ENCODE measurements at places on chromosomes 13 and 19.

GRCh38 chr19:14325863-14326262 lies 55.4 kb upstream of the ADGRE5 start:
- DNase-seq, result no peak

DNA sequence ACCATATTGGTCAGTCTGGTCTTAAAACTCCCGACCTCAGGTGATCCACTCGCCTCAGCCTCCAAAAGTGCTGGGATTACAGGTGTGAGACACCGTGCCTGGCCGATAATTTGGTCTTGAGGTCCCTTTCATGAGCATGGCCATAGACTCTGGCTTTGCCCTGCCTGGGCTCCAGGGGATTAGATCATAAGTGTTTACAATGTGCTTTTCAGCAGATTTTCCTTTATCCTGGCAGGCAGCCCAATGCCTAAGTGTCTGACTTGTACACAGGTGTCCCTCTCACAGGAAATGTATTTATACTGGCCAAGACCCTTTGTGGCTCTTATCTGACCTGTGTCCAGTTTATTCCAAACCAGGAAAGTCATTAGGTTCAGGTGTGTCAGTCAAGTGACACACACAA lies 15.9 kb downstream of the BCAM start:
- DNase-seq, result no peak

DNA sequence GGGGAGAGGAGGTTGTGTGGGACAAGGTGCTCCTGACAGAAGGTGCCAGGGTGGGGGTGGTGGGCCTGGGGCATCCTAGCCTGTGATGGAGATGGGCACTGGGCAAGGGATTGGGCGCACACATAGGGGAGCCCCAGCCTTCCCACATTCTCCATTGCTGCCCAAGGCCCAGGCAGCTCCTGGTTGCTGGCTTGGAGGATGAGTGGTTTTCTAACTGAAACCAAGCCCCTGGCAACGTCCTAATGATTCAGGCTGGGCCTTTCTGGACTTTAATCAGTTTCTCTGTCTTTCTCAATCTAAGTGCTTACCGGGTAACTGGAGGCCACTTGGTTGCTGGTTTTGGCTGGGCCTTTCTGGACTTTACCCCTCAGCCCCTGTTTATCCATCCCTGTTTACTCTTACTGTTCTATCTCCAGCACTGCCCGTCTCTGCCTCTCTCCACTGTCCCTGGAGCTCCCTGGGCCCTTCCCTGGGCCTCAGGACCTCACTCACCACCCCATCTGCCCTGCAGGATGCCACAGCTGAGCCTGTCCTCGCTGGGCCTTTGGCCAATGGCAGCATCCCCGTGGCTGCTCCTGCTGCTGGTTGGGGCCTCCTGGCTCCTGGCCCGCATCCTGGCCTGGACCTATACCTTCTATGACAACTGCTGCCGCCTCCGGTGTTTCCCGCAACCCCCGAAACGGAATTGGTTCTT lies 354 bp downstream of the CYP4F3 start:
- peak; percentile 21 for DNase-seq

- DNase-seq, result no peak
Measured at GRCh38 chr13:74131227-74131626, 3.0 kb downstream of the KLF12 start.

GRCh38 chr13:100212904-100213553 lies 124.1 kb downstream of the PCCA start:
- no peak for DNase-seq

DNA sequence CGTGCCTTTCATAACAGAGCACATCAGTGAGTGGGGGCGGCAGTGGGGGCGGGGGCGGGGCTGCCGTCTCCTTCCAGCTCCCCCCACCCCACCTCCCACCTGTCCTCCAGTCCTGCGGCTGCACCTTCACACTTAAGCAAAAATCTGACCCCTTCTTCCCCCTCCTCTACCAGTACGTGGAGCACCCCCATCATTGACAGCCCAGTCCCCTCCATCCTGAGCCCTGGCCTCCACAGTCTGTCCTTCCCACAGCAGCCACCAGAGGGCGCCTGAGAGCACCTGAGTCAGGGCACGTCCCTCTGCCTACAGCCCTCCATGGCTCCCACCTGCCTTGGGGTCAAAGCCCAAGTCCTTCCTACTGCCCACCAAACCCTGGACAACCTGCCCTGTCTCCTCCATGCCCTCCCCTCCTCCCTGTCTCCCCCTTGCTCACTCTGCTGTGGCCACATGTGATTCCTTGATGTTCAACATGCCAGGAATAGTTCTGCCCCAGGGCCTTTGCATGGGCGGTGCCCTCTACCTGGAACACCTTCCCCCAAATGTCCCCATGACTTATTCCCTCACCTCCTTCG lies 4.0 kb downstream of the EBI3 start:
- peak; percentile 4 for DNase-seq

DNA sequence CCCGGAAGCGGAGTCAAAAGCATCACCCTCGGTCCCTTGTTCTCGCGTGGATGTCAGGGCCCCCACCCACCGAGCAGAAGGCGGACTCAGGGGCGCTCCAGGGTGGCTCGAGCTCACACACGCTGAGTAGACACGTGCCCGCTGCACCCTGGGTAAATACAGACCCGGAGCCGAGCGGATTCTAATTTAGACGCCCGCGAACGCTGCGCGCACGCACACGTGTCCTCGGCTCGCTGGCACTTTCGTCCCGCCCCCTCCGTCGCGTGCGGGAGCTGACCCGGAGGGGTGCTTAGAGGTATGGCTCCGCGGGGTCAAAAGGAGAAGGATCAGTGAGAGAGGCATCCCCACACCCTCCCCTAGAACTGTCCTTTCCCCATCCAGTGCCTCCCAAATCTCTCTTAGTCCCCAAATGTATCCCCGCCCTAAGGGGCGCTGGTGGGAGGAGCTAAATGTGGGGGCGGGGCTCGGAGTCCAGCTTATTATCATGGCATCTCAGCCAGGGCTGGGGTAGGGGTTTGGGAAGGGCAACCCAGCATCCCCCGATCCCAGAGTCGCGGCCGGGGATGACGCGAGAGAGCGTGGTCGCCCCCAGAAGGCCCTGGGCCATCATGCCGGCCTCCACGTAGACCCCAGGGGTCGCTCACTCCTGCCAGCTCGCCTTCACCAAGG lies 451 bp upstream of the ICAM5 start:
- peak; percentile 41 for DNase-seq

- peak; percentile 27 for DNase-seq
Measured at GRCh38 chr19:49555600-49556411, 24.6 kb downstream of the NOSIP start.

- DNase-seq, result no peak
Measured at GRCh38 chr13:46164661-46165060, 17.3 kb downstream of the LCP1 start.

DNA sequence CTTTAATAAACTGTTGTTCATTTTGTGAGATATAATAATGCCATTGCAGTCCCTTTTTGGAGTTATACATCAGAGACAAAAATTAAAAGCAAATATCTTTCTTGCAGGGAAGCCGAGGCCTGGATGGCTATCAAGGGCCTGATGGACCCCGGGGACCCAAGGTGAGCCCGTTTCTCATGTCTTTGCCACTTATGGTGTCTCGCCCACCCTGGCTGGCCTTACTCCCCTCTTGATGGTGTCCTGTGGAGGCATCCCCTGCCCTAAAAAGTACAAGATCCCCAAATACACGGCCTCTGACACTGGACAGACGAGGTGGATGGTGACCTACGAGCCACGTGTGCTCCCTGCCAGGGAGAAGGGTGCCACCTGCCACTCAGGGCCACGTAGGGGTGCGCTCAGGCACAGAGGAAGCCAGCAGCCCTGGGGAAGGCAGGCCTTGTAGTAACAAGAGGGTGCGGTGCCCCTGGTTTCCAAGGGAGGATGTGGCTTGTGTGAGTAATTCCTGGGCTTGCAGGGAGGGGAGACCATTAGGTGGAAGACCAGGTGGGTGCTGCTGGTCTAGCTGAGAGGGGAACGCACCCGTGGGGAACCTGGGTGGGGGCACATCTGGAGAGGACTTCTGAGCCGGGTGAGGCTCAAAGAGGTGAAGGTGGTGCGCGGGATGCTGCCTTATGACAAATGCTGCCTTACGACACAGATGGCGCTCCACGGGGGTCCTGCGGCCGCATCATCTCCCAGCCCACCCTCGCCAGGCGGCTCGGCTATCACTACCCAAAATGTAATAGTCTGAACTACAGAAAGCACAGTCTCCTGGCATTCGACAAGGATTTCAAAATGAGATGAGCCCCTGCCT lies 115.6 kb downstream of the RAB20 start:
- DNase-seq, result peak; percentile 43

GRCh38 chr19:24046550-24046949 lies 40.4 kb upstream of the ZNF254 start:
- no peak for DNase-seq

DNA sequence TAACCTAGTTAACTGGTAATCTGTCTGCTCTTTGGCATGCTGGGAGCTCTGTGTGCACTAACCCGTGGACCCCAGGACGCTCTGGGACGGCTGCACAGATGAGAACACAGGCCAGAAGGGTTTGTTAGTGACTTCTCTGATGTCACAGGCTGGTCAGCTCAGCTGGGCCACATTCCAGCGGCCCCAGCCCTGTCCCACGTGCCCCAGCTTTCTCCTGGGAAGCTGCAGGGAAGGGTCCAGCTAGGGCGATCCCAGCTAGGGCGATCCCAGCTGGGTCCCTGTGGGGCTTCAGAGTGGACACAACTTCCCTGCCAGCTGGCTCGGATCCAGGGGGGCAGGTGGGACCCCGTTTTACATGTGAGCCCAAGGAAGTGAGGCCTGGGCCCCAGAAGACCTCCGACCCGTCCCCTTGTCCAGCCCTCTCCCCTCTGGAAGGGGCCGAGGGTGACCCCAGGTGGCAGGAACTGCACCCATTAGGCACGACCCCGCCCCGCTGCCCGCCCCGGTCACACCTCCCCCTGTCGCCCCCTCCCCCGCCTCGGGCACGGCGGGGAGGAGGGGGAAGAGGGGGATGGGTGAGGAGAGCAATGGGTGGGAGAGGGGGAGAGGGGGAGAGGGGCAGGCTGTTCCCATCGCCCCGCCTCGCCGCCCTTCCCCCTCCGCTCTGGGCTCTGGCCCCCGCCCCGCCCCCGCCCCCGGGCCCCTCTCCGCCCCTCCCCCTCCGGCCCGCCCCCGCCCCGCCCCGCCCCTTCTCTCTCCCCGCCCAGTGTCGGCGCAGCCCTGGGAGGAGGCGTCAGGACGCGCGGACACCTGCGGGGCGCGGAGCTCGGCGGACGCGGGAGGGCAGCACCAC lies 75.2 kb upstream of the MCF2L start:
- no peak for DNase-seq

DNA sequence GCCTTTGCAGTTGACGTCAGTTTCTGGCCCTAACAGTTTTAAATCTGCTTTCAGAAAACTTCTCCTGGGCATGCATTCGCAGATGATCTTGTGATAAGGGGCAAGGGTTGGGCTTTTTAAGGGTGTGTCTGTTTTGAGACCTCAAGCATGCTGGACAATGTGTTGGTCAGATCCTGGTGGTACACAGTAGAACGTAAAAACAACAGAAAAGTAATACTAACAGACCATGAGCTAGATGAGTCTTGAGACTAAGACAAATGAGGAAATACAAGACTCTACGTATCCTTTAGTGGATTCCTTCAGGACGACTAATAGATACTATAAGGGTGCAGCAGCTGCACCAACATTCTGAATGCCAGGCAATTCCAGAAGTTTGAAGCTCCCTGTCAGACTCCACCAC lies 237.6 kb downstream of the DNAJC15 start:
- DNase-seq, result peak; percentile 63

DNA sequence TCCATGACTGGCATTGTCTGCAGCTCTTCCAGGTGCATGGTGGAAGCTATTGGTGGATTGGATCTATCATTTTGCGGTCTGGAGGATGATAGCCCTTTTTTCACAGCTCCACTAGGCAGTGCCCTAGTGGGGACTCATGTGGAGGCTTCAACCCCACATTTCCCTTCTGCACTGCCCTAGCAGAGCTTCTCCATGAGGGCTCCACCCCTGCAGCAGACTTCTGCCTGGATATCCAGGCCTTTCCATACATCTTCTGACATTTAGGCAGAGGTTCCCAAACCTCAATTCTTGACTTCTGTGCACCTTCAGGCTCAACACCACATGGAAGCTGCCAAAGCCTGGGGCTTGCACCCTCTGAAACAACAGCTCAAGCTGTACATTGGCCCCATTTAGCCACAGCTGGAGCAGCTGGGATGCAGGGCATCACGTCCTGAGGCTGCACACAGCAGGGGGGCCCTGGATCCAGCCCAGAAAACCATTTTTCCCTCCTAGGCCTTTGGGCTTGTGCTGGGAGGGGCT lies 800.2 kb upstream of the MIR17HG start:
- no peak for DNase-seq

DNA sequence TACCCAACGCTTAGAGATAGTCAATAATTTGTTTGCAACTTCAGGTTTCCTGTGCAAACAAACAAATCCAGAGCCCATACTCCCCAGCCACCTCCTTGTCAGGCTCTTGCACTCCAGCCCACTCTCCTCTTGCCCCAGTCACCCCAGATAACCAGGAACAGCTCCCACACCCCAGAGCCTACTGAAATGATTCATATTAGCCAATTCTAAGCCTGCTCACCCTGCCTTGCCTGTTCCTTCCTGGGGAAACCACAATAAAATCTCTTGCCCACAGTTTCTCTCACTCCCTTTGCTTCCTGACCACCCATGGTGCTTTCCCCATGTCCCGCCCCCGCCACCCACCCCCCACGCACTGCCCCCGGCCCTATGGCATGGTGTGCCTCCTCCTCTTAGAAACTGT lies 3.8 kb upstream of the ACTL9 start:
- no peak for DNase-seq

DNA sequence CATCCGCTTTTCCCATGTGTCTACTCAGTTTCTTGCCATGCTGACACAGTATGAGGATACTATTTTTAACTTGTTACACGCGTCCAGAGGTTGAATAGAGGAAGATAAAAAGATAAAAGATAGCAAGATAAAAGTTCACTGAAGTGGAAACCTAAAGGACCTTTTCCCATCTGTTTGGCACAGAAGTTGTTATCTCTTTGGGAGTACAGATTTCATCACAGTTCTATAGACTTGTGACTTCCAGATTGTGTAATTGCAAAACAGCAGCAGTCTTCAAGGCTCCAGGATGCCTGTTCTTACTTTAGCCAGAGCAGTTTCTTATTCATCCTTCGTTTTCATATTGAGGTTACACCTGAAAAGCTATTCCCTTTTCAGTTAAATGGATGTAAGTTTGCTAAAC lies 369.2 kb downstream of the GPC5 start:
- no peak for DNase-seq

DNA sequence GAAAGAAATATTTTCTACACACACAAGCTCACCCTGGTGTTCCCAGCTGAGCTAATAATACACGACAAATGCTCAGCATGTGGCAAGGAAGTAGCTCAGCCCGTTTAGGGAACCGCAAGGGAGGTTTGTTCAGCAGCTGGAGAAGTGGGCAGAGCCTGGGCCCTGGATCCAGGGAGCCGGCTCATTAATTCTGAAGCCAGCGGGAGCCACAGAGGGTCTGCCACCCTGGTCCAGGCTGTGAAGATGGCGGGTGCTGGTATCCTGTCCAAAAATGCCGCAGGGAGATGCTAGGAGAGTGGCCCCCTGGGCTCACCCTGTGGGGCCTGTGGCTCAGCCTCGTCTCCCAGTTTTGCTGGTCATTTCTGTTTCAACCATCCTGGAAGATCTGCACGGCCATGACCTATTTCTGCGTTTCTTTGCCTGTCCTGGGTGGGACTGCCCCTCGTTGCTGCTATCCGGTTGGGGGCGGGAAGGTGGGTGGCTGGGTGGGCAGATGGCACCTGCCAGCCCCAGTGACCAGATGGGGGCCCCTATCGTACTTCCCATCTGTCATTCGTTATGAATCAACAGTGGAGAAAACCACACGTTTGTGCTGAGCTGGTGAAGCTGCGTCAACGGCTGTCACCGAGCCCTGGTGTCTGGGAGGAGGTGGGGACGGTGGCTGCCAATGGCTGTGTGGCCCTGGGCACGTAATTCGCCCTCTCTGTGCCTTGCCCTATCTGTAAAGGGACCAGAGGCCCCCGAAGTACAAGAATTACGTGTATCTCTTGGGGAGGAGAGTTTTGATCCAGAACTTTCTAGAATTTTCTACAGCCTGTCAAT lies 2.7 kb upstream of the GNA15 start:
- peak; percentile 38 for DNase-seq

Measured in bronchial epithelial cell (primary cell).